ENCODE measurements at places on chromosomes 5 and 9.
A peak's percentile ranks its signal among the peaks of the same experiment; 100 is the strongest.

DNA sequence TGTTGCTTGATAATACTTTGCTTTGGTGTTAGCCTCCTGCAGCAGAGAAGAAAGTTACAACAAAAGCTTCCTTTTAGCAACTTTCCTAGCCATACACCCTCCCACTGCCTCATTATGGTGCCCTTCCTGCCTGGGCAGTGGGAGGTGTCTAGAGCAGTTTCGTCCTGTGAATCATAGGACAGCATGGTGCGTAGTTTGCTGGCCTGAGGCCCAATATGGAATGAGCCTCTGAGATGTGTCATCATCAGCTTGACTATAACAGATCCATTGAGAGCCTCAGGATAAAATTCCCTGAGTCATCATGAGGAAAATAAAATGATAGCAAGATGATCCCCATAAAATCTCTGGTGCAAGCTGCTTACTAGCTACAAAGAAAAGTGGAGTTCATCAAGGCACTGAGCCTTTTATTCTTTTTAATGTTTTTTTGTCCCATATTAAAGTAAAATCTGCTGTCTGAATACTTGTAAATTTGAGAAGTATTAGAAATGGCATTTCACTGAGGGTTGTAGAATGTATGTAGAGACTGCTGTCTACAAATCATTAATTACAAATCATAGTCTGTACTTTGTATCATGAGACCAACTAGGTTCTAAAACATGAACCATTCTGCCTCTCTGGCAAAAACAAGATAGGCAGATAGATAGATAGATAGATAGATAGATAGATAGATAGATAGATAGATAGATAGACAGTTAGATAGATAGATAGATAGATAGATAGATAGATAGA lies 303.0 kb upstream of the PDE4D start:
- no peak for DNase-seq

DNA sequence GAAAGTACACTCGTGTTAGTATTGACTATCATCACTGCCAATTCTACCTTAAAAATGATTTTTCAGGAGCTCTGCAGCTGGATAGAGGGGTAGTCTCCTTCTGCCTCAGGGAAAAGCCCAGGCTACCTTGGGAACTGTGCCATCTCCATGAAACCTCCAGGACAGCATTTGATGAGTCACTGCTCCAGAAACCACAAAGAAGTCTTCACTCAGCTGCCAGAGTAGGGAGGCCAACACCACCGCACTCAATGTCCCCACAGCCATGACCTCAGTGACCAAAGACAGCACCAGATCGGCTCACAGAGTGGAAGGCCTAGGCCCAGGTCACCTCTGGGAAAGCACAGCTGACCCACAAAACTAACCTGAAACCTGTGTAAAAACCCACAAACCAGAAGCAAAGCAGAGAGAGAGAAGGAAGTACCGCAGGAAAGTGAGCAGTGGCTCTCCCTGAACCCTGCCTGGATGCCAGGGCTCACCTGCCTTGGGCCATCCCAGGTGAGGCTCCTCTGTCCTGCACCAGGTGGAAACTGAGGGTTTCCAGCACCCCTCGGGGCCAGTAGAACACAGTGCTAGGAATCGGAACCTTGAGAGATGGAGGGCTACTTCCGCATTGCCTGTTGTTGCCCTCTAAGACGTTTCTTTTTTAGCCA lies 30.0 kb downstream of the S1PR3 start:
- DNase-seq, result no peak

DNA sequence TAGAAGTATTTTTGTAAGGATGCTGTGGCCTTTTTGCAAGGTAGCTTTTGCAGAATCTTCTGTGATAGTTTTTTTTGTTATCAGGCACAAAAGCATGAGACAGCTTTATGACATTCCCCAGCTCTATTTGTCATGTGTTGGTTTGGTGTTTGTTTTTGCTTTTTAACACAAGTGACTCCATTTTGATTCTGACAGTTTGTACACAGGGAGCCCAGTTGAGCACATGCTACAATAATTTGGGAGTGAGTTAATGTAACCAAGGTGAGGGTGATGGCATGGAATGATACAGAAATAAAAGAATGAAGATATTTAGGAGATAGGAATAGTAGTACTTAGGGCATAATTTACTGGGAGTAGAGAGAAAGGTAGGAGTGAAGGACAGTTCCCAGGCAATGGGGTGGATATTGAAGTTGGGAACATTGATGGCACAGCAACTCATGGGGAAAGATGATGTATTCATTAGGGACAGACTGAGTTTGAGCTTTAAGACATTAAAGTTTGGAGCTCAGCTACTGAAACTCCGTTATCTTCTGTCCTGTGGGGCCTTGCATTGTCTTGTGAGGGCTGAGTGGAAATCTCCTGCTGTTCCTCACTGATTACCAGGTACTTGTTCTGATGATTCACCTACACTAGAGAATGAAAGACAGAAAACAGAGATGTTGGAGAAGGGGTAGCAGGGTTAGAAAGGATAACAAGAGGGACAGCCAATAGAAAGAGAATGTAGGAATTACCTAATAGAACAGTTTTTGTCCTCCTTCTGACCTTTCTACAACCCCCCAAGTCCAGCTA lies 88.3 kb upstream of the CCDC112 start:
- DNase-seq, result no peak

DNA sequence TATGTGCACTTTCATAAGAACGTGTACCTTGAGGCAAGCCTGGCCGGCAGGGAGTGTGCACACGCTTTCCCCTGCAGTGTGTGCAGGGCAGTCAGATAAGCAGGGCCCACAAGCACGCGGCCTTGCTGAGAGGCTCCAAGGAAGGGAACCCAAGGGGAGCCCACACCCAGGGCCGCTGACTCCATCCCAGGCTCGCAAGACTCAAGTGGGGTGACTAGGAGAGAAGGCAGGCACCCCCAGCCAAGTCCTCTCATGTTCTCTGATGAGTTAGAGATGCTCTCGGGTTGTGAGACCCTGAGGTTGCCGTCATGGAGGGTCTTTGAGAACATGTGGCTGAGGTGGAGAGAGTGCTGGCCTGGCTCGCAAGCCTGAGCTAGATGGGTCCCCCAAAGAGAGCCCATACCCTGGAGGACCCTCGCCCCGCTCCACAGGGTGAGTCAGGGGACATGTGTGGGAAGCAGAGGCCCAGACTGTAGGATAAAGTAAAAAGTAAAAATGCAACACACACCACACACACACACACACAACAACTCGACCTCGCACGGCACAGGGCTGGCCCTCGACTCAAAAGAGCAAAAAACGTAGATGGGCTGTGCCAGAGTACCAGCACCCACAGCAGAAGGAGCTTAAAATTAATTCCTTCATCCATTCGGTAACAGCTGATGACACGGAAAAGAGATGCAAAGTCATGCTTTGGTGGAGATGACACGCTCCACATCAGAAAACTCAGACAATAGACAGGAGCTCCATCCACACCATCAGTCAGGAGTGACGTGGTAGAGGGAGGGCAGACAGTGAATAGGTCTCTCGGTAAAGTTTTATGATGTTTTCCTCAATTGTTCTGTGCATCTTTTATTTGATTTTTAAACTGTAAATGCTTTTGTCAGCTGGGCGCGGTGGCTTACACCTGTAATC lies 54.8 kb upstream of the NKD2 start:
- peak; percentile 10 for DNase-seq

DNA sequence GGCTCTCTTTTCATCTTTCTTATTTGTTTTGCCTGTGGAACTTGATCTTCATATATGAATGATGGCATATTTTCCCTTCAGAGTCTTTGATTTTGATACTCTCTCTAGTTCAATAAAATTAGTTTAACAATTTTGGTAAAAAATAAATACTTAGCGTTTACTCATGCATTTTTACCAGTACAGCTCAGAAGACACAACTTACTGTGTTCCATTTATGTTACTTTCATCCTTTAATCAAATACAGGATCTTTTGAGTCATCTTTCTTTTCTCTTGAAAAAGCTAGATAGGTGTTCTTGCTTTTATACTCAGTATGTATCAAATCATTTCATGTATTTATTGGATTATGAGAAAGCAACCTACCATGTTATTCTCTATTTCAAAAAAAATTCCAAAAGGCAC lies 47.1 kb upstream of the RICTOR start:
- no peak for DNase-seq

DNA sequence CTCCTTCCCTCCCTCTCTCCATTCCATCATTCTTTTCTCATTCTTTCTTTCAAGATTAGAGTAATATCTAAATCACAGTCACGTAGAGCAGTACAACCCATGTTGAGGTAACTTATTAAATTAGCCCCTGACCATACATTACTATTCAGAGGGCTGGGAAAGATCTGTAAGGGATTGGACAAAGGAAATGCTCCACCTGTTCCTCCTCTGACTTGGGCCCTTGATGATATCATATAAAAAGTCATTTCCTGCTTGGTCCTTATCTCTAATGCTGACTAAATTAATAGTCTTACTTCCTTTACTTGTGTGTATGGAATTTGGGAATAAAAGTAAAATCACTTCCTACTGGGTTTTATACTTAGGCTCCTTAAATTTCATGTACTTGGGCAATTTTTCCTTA lies 40.8 kb downstream of the SNX18 start:
- DNase-seq, result no peak

DNA sequence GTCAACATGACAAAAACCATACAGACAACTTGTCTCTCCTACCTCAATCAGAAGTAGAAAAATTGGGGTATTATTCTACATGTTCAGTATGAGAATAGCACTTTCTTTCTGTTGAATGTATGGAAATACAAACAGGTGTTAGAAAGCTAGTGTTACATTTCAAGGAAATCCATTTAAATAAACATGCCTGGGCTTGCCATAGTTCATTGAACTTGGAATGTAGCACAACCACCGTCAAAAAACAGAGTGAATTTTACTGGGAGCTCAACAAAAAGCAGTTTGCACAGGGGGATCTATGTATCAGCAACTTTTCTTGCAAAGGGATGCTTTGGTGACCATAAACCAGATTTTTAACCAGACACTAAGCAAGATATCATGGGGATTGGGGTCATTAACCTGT lies 307.9 kb upstream of the SMARCA2 start:
- DNase-seq, result no peak

DNA sequence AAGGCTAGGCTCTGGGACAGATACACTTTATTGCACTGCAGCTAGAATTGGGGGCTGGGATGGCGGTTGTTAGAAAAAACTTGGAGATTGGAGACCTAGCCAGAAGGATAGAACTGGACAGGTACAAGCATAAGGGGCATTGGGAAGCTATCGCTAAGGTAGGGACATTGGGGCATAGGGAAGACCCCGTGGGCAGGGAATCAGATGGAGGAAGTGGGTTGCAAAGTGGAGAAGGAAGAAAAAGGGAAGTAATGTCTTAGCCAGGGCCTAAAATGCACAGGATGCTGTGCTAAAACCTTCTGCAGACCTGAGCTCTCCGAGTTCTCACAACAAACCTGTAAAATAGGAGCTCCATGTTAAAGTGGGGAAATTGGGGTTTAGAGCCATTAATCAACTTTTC lies 178.2 kb downstream of the ZDHHC21 start:
- no peak for DNase-seq

DNA sequence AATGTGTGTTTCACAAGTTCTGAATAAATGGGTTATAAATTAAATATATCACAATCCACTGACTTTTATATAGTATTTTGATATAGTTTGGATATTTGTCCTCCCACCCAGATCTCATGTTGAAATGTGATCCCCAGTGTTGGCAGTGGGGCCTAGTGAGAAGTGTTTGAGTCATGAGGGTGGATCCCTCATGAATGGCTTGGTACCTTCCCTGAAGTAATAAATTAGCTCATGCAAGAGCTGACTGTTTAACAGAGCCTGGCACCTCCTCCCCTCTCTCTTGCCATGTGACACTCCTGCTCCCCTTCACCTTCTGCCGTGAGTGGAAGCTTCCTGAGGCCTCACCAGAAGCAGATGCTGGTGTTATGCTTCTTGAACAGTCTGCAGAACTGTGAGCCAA lies 127.9 kb upstream of the PALM2AKAP2 start:
- no peak for DNase-seq

GRCh38 chr9:116081435-116082115 lies 72.0 kb upstream of the PAPPA start:
- no peak for DNase-seq

DNA sequence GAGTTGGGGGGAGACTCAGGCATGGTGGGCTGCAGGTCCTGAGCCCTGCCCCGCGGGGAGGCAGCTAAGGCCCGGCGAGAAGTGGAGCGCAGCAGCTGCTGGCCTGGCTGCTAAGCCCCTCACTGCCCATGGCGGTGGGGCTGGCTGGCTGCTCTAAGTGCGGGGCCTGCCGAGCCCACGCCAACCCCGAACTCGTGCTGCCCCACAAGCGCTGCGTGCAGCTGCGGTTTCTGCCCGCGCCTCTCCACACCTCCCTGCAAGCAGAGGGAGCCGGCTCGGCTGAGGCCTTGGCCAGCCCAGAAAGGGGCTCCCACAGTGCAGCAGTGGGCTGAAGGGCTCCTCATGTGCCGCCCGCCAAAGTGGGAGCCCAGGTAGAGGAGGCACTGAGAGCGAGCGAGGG lies 1355.1 kb upstream of the WWC1 start:
- no peak for DNase-seq

DNA sequence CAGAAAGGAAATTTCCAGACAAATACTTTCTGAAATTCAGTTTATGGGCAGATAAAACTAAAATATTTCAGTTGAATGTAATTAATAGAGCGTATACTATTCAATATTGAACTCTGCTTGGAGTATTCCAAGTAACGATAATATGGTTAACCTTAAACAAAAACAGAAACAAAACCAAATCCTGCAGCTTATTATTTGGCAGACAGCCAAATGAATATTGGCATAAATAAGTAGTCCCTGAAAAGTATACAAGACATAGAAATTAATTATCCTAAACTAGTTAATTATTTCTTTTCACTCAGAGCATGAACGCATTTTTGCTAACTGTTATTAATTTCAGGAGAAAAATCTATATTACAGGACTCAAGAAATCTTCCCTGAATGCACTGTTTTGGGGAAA lies 1574.0 kb downstream of the MAT2B start:
- no peak for DNase-seq

DNA sequence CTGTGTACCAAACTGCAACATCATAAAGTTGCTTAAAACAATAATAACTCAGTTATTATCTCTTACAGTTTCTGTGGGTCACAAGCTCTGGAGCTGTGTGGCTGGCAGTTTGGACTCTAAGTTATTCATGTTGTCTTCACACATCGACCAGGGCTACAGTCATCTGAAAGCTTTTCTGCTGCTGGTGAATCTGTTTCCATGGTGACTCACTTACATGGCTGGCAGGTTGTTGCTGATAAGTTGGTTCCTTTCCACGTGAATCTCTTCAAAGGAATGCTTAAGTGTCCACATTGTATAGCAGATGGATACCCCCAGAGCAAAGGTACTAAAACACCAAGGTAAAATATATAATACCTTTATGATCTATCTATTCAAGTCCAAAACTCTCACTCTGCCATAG lies 44.8 kb upstream of the CYLC2 start:
- no peak for DNase-seq

GRCh38 chr9:37284636-37285035 lies 137.9 kb upstream of the GRHPR start:
- DNase-seq, result no peak

All from NCI-H82 (cell line).